ENCODE measurements at places on chromosomes 11 and 22.

DNA sequence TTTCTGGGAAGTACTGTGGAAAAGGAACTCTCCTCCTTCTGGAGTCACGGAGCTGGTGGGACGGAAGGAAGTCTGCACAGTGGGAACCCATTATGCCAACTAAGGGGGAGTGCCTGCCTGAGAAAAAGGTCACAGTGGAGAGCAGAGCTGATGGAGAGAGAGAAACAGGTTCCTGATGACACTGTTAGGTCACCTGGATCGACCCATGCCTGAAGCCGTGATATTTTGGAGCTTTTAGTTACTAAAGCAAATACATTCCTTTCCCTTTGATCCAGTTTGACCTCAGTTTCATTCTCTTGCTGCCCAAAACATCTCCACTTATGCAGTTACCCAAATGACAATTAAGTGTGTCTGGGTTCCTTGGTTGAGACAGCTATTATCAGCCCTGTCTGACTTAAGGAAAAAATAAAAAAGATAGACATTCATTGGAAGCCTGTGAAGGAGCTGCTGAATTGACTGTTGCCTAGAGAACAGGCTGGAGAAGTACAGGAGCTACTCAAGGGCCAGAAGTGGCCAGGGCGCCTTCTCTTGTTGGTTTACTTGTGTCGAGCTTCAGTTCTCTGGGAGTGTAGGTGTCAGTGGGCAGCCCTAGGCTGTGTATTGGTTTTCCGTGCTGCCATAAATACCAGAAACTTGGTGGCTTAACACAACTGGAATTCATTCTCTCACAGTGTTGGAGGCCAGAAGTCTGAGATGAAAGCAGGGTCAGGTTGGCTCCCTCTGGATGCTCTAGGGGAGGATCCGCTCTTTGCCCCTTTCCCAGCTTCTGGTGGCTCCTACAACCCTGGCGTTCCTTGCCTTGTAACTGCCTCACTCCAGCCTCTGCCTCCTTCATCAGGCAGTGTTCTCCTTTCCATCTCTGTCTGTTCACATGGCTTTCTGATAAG, 13.6 kb downstream of the MRGPRD start:
- DNase-seq: no peak

DNA sequence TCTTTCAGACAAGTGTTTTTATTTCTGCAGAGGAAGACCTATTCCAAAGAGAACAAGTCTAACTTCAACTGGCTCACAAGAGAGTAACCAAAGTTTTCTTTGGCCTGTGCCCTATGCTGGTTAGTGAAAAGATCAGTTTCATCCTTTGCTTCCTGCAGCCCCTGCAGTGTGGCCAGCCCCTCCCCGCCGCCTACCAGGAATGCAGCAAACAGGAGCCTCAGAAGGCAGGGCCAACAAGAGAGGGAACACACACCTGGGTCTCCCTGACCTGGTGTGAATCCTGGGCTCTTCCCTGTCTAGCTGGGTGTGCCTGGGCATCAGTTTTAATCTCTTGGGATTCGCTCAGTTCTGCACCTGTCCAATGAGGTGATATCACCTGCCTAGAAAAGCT, 21.5 kb upstream of the SCARF2 start:
- no peak for DNase-seq

- peak; percentile 20 for DNase-seq
Measured at GRCh38 chr22:42202669-42203068, 67.8 kb downstream of the TCF20 start.

DNA sequence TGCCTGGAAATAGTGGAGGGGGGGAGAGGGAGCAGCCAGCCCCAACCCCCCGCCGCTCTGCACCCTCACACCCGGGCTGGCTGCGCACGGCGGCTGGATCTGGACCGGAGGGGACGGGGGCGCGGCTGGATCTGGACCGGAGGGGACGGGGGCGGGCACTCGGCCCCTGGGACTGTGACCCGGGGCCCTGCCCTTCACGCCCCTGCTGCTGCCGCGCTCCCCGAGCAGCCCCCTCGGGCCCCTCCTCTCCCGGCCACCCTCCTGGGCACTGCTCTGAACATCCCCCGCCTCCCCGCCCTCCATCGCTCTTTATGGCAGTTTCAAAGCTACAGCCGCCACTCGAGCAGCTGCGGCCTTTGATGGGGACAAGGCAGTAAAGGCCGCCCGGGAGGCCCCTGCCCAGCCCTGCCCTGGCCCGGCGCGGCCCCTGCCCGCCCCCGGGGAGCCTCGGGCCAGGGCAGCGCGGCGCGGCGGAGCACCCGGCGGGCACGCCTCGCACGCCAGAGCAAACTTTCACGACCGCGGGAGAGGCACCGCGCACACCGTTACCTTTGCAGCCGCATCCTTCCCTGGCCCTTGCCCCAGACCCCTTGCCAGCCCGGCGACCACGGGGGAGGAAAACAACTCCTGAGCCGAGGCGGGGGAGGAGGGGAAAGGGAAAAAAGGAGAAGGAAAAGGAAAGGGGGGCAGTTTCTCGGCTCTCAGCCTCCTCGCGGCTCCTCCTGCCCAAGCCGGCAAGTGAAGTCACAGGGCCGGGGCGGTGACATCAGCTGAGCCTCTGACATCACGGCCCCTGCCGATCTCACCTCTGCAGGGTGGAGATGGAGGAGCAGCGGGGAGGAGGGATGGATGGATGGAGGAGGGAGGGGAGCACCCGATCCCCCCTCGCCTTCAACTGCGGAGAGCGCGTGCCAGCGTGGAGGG, 13.1 kb upstream of the TCF20 start:
- no peak for DNase-seq

GRCh38 chr11:117841551-117842031, 17.0 kb upstream of the FXYD2 start:
- no peak for DNase-seq
